Calu3 (cell line): ENCODE measurements at places on chromosomes 2 and 18.

DNA sequence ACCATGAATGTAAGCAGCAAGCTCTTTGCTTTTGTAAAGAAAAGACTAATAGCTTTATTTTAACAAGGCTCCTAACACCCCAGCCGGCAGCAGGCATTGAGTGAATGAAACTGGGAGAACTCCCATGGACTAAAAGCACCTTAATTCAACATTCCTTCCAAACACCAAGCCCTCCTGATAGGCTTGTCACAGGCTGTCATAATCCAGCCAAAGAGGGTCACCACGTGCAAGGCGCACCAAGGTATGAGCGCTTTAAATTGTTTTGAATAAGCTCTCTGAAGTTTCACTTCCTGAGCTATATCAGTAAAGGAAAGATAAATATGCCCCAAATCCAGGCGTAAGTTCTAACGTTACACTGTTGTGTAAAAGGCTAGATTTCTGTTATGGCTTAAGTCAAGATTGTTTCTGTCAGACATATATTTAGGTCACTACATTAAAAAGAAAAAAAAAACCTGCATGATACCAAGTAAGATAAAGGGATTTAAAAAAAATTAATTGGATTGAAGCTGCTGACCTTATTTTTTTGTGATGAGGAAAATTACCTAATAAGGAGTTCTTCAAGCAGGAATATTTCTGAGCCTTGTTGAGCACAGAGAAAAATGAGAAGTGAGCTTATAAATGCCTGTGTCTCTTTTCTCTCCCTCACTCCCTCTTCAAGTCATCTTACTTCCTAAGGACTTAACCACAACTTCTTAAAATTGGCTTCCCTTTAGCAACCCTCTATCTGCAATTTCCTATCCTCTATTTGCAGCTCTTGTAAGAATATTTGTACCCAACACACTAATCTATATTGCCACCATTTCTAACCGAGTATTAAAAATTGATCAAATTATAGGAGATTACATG lies 136.1 kb upstream of the NRP2 start:
- no peak for DNase-seq

DNA sequence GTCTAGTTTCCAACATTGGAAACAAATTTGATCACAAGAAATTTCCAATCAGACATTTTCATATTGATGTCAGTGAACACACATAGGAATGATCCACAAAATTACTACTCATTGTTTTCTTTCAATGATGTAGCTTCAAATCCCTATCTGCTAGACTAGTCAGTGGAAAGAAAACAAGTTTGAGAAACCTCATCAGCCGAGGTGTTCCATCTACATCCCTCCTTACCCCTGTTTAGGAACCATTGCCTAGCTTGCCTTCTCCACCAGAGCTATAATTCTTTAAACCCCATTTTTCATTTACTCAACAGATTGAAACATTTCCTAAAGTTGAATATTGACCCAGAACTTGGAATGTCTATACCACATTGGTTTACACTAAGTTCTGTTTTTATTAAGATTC lies 45.3 kb downstream of the HNMT start:
- DNase-seq = no peak

GRCh38 chr18:52572036-52573000 lies 232.3 kb downstream of the DCC start:
- DNase-seq = no peak

DNA sequence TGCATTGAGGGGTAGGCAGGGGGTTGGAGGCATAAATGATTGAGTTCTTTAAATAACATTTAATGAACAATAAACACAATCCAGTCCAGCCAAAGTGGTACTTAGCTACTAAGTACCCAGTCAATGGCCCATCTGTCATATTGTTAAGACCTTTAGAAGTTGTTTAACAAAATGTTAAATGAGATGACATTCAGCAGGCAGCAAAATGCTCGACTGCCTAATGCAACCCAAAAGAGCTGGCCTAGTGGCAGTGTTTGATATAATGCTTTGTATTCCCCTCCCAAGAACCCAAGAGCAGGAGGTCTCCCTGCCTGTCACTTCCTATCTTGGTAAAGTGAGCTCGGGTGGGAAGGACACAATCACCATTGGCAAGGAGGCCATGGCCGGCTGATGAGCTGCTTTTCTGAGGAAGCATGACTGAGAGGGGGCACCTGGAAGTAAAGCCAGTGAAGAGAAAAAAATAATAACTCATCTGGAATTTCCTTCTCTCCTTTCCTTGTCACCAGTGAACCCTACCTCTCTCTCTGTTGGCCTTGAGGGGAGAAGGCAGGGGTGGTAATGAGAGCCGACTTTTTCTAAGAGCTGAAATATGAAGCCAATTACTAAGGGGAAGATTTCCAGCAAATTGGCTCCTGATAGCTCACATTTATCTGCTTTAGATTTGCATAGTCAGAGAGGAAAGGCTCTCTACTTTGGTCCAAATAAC lies 140.6 kb downstream of the C1D start:
- DNase-seq = no peak
